ENCODE measurements at places on chromosomes 3 and 15.

GRCh38 chr3:62281726-62282125 lies 91.6 kb downstream of the FEZF2 start:
- DNase-seq, result no peak
- H3K36me3 ChIP-seq, result no peaks in the 10 kb centered on the region
- H3K4me3 ChIP-seq, result no peak overlapping the region
- no peaks in the 10 kb centered on the region for H3K4me1 ChIP-seq

DNA sequence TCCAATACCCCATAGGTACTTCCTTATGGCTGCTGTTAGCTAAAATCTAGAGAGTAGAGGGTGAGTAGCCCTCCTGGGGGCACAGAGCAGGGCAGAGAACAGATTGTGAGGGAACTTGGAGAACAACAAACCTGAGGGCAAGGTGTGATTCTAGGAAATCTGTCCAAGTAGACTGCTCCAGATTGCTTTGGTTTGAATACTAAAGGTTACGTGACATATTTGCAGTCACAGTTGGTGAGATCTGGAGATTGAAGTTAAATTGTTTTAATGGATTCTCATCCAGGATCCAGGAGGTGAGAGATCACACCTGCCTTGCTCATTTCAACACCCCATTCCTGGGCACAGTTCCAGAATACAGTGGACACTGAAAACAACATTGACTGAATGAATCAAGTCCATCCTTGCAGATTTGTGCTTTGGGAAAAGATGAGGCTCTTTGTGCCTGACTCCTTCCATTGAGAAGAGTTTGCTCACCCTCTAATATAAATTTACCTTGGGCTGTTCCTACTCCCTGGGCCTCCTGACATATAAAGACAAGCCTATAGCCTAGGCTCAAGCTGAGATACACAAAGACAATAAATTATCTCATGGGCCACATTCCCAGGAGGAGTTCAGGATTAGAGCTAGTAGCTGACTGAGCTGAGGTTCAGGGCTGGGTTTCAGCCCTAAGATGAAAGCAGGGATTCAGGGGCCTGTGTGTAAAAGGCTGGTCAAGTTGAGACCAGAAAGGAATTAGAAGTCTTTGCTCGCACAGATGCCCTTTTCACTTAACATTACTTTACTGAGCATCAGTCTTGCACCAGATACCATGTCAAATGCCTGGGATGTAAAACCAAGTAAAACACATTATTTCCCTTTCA lies 400.9 kb upstream of the MCTP2 start:
- no peaks in the 10 kb centered on the region for H3K4me1 ChIP-seq
- H3K36me3 ChIP-seq, result no peaks in the 10 kb centered on the region
- no peak overlapping the region for H3K27ac ChIP-seq
- peaks cover 13% of the 10 kb centered on the region for H3K27me3 ChIP-seq
- H3K4me3 ChIP-seq, result no peak overlapping the region

DNA sequence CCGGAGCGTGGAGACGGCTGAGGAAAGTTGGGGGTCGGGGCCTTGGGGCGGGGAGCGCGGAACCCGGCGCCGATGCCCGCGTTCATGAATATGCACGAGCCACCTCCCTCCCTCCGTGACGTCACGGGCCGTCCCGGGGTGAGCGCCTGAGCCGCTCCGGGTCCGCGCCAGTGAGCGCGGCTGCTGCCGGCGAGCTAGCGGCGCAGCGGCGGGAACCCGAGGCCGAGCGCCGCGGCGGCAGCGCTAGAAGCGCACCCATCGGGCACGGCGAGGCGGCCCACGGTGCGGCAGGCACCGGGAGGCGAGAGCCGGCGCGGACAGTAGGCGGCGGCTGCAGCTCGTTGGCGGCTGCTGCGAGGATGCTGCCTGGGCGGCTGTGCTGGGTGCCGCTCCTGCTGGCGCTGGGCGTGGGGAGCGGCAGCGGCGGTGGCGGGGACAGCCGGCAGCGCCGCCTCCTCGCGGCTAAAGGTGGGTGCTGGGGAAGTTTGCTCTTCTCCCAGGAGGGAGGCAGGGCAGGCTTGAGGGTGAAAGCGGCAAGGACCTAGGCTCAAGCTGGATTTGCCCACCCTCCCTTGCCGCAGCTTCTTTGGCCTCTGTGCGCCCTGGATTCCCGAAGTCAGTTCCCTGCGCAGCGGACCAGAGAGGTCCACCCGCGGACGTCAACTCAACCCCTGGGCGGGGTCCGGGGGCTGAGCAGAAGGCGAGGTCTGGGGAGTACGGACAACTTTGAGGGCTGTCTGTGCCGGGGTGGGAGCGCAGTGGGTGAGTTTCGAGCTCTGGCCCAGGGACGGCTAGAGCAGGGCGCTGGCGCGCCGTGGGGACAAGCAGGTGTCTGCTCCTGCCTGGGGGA lies at the start of gene CLSTN2:
Gene CLSTN2, plus strand, starts transcription at position 170 of the 850 bp plus-strand sequence.
- H3K4me3 ChIP-seq, result no peak within 1 kb of the TSS
- H3K4me1 ChIP-seq, result no peaks in the 10 kb centered on the region
- peaks cover 63% of the 10 kb centered on the region for H3K27me3 ChIP-seq
- H3K27ac ChIP-seq, result no peak within 1 kb of the TSS

DNA sequence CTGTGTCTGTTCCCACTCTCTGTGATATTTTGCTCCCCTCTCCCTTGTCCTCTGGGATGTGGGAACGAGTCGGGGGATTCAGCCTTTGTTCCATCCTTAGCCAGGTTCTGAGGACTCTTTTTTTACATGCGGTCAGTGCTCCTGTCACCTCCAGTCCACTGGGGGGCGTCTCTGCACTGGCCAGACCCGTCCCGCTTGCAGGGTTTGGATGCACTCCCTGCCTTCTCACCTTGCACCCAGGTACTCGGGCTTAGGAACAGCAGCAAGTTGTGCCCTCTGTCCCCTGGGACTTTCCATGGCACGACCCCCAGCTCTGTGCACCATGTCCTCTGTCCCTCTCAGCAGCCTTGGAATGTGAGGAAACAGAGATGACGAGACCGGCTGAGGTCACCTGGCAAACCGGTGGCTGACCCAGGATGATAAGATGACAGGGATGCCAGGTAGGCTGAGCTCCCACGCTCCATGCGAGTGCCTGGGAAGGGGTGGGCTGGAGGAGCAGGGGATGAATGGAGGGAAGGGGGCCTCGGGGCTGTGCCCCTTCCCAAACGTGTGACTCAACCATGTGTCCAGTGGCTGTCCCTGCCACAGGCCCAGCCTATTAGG lies 27.3 kb upstream of the FGD5 start:
- no peaks in the 10 kb centered on the region for H3K36me3 ChIP-seq
- H3K4me1 ChIP-seq, result no peaks in the 10 kb centered on the region
- no peak for DNase-seq
- H3K27me3 ChIP-seq, result peaks cover 41% of the 10 kb centered on the region
- H3K27ac ChIP-seq, result no peak overlapping the region
- H3K4me3 ChIP-seq, result no peak overlapping the region

DNA sequence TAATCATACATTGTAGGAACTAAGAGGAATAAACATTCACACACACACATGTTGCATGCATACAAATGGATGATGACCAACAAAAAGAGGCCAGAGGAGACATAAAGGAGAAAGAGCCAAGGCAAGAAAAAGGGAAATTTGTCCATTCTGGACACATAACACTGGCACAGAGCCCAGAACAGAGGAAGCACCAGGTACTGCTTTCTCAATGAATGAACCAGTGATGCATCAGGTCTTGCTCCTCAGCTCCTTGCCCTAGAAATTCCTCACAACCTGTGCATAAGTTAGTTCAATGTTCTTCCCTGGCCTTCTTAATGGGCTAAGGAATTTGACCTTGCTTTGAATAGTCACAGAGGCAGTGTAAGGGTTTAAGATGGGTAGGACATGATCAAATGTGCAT lies 270.3 kb downstream of the ERC2 start:
- no peaks in the 10 kb centered on the region for H3K27me3 ChIP-seq
- no peaks in the 10 kb centered on the region for H3K36me3 ChIP-seq
- DNase-seq, result no peak
- no peak overlapping the region for H3K27ac ChIP-seq

DNA sequence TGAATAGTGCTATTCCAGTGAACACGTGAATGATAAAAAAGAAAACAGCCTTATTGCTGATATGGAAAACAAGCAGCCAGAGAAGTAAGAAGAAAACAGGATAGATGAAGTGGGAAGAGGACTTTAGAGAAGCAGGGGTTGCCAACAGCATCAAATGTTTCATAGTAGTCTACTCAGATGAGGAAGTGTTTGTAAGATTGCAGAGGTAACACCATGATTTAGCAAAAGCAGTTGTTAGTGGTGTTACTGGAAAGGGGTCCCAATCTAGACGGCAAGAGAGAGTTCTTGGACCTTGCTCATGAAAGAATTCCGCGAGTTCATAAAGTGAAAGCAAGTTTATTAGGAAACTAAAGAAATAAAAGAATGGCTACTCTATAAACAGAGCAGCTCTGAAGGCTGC lies 108.8 kb upstream of the MCTP2 start:
- H3K4me1 ChIP-seq, result no peaks in the 10 kb centered on the region
- no peaks in the 10 kb centered on the region for H3K27me3 ChIP-seq
- H3K27ac ChIP-seq, result no peak overlapping the region
- H3K4me3 ChIP-seq, result no peak overlapping the region
- no peak for DNase-seq

GRCh38 chr3:87541723-87542122 lies 265.3 kb upstream of the POU1F1 start:
- no peaks in the 10 kb centered on the region for H3K27me3 ChIP-seq
- DNase-seq, result no peak
- no peaks in the 10 kb centered on the region for H3K4me1 ChIP-seq

GRCh38 chr3:107579371-107579770 lies 56.6 kb downstream of the BBX start:
- no peak for DNase-seq
- peaks cover 10% of the 10 kb centered on the region for H3K4me1 ChIP-seq
- no peaks in the 10 kb centered on the region for H3K36me3 ChIP-seq
- no peaks in the 10 kb centered on the region for H3K27me3 ChIP-seq
- no peak overlapping the region for H3K4me3 ChIP-seq
- H3K27ac ChIP-seq, result no peak overlapping the region

GRCh38 chr3:16179771-16180736 lies 5.6 kb downstream of the GALNT15 start:
- H3K27ac ChIP-seq, result no peak overlapping the region
- DNase-seq, result no peak
- peaks cover 6% of the 10 kb centered on the region for H3K4me1 ChIP-seq

GRCh38 chr15:47924381-47924780 lies 196.4 kb upstream of the SLC24A5 start:
- H3K27ac ChIP-seq, result no peak overlapping the region
- no peaks in the 10 kb centered on the region for H3K4me1 ChIP-seq
- no peaks in the 10 kb centered on the region for H3K27me3 ChIP-seq
- no peaks in the 10 kb centered on the region for H3K36me3 ChIP-seq
- H3K4me3 ChIP-seq, result no peak overlapping the region
- no peak for DNase-seq

DNA sequence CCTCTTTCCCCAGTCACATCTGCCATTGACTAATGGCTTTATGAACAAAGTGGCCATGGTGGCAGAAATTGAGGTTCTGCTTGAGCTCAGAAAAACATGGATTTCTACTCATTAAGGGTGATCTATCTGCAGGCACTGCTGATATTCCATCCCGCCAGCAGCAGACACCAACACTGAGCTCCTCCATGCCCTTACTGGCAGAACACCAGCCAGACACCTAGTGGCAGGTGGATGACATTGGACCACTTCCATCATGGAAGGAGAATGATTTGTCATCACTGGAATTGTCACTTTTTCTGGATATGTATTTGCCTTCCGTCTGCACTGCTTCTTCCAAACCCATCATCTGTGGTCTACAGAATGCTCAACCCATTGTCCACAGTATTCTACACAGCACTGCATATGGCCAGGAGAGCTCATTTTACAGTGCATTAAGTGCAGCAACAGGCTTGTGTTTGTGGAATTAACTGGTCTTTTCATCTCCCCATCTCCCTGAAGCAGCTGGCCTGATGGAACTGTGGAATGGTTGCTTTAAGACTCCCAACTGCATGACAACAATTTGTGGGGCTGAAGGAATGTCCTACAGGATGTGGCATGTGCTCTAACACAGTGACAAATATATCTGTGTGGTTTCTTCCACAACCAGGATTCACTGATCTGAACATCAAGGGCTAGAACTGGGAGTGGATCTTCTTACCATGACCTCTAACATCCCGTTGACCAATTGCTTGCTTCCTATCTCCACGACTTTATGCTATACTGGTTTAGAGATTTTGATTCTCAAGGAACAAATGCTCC lies 103.4 kb downstream of the WNT7A start:
- peaks cover 31% of the 10 kb centered on the region for H3K27me3 ChIP-seq
- no peaks in the 10 kb centered on the region for H3K4me1 ChIP-seq
- no peak overlapping the region for H3K4me3 ChIP-seq
- no peak for DNase-seq
- no peak overlapping the region for H3K27ac ChIP-seq
- H3K36me3 ChIP-seq, result no peaks in the 10 kb centered on the region

DNA sequence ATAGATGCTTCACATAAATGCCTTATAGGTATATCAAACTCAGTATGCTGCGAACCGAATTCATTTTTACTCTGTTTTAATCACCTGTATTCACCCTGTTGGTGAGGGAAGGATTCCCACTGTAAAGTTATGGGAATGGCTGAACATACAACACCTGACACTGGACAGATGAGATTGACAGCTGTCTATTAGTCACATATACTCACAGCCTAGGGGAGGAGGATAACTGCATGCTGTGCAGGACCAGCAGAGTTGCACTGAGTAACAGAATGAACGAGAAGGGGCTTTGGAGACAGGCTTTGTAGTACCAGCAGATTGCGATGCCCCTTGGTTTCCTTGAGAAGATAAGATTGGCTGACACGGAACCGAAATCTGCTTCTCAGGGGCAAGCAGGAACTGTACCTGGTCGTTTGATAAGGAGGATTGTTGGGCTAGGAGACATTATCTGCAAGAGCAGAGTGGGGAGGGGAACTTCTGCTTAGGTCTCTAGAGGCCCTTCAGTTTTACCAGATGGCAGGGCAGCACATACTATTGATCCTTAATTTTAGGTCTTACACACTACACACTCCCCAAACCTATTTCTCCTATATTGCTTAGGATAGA lies 43.5 kb upstream of the SLC22A13 start:
- no peak for DNase-seq
- no peaks in the 10 kb centered on the region for H3K27me3 ChIP-seq
- H3K36me3 ChIP-seq, result peaks cover 45% of the 10 kb centered on the region
